Left ventricle myocardium inferior (tissue), 1 donor: ENCODE measurements at places on chromosomes 16 and 17. TPM values are rescaled to one million over a fixed set of nuclear protein-coding genes. Genes with fewer than 3 reads are reported as not detected.
A peak's percentile ranks its signal among the peaks of the same experiment; 100 is the strongest.

- DNase-seq = no peak
These were observed 23.5 kb downstream of the SRCAP start for GRCh38 chr16:30722443-30722842.

- DNase-seq = no peak
These were observed 868 bp downstream of the MED13 start for GRCh38 chr17:62064029-62064790.

DNA sequence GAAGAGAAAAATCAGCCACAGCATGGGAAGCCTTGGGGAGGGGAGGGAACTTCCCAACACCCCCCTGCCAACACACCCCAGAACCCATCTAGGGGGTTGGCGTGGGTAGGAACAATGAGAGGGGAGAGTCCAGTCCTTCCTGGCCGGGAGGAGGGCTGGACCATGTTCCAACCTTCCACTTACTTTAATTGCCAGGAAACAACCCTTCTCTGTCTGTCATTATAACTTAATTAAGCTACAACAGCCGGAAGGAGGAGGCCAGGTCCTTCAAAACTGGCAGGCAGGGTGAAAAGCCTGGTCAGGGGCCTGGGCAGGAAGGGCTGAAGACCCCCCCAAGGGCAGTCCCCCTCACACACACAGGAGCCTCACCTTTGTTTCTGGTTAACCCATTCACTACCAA, 447.0 kb downstream of the SOX9 start:
- DNase-seq = no peak

Gene ACAP1
- 13.4 TPM for total RNA-seq

Gene TBC1D3H
- total RNA-seq = not detected

DNA sequence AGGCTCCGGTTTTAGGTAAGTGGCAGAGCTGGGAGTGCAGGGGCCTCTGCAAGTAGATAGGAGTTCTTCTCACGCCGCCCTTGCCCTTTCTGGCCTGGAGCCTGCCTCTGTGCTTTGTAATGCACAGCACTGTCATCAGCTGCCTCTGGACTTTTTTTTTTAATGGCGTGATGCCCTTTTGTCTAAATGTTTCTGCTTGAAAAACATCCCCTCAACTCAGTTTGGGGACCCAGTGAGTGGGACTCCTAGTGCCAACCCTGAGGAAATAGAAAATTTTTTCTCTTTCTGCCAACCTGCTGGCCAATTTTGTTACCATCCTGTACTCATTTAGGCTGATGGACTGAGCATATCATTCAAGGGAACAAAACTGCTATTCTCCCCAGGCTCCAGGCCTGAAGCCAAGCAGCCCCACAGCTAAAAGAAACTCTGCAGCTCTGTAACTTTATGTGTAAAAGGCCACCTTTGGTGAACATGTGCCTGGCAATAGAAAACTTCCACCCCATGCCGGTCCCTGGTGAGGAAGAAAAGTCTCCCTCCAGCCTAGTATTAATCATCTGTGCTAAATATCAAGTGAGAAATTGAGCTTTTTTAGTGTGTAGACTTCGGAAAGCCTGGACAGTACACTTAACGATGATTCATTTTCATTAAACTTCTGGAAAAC, 22.5 kb downstream of the SLC6A2 start:
- peak; percentile 30 for DNase-seq

DNA sequence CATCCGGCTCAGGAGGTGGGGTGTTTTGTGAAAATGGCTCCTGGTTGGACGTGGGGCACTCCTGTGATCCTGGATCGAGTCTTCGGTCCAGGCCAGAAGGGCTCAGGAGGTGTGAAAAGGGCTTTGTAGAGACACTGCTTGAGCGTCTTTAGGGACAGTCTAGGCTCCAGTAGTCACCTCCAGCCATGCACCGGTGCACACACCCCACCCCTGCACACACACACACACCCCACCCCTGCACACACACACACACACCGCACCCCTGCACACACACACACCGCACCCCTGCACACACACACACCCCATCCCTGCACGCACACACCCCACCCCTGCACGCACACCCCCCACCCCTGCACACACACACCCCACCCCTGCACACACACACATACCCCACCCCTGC, 19.1 kb downstream of the CHMP1A start:
- no peak for DNase-seq

- no peak for DNase-seq
These were observed 44.8 kb downstream of the GLG1 start for GRCh38 chr16:74562117-74562516.
